ENCODE measurements at places on chromosomes 12 and 14. TPM values are rescaled to one million over a fixed set of nuclear protein-coding genes. Genes with fewer than 3 reads are reported as not detected.

The UBE2N gene
- total RNA-seq = 37.2 TPM

The TEX52 gene
- total RNA-seq = not detected

- no peak for DNase-seq
These were observed 81.2 kb upstream of the ETV6 start for GRCh38 chr12:11568155-11568761.

GRCh38 chr14:54105406-54105805 is 148.8 kb upstream of the BMP4 start:
- DNase-seq = no peak

GRCh38 chr12:47520029-47520428 is 185.8 kb downstream of the RPAP3 start:
- DNase-seq = no peak

GRCh38 chr12:96193725-96194575 is at the start of gene ELK3:
ELK3 (plus strand) TSS chr12:96194375.
- no peak for DNase-seq

DNA sequence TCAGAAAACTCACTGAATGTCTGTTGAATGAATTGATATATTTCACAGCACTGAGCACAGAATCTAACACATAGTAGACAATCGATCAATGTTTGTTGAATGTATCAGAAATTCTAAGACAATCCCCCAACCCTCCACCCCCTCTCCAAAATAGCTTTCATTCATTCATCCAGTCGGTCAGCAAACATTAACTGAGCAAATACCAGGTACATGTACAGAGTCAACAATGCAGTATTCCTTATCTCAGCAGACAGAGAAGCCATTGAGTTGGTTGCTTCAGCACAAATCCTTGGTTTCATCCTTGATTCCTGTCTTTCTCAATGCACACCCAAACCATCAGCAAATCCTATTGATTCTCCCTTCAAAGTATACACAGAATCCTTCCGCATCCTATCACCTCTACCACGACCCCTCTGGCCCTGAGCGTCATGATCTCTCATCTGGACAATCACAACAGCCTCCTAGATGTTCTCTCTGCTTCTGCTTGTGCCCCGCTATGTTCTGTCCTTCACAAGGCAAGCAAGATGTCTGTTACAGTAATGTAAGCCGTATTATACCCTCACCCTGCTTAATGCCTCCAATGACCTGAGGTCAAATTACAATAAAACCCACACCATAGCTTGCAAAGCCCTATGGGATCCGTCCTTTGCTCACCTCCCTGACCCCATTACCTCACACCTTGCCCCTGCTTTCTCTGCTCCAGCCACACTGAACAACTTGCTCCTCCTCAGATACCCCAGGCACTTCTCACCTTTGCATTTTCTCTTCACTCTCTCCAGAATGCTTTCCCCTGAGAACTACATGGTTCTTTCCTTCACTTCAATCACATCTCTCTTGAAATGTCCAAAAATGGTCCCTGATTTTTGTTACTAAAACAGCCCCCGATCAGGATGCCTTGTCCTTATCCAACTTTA is 738.1 kb upstream of the TBX3 start:
- DNase-seq = no peak

DNA sequence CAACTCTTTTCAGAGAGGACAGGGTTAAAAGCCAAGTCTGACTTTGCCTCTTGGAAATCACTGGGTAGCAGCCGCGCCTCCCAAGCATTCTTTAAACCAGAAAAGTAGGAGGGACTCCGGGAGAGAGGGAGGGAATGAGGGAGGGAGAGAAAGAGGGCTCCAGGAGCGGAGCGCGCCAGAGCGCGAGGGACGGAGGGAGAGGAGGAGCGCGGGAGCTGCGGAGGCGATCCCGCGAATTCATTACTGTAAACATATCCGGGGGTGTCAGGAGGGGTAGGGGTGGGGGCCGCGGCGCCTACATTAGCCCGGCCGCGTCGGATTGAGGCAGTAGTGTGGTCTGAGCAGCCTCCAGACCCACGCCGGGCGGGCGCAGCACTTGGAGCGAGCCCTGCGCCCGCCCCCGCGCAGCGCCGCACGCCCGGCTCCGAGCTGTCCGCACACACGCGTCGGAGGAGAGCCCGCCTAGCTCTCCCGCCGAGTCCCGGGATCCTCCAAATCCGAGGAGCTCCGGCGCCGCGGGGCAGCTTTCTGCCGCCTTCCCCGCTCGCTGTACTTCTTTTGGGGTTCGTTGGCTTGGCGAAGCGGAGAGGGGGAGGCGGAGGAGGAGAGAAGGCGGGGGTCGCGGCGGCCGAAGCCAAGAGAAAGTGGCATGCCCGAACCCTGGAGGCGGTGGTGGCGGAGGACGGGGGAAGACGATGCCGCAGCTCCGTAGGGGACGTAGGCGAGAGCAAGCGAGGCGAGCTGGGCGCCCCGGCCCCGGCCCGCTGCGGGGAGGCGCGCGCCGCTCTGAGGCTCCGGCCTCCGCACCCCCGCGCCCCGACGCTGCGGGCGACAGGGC is 3.3 kb downstream of the FLRT2 start:
- DNase-seq = no peak

DNA sequence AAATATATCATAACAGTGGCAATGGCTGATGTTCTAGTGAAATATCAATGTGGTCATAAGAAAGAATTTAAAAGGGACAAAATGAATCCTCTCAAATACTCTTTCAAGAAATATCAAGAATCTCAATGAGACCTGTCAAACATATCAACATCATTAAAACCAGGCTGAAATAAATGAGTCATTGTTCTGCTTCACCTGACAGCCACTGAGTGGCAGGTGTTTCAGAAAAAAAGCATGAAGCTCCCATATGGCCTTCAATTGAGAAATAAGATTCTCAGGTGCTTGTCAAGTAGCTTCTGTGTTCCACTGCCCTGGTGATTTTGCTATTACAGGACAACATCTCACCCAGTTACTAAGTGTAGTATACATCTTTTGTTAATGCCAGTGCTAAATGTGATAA is 21.5 kb downstream of the ANAPC5 start:
- DNase-seq = no peak

DNA sequence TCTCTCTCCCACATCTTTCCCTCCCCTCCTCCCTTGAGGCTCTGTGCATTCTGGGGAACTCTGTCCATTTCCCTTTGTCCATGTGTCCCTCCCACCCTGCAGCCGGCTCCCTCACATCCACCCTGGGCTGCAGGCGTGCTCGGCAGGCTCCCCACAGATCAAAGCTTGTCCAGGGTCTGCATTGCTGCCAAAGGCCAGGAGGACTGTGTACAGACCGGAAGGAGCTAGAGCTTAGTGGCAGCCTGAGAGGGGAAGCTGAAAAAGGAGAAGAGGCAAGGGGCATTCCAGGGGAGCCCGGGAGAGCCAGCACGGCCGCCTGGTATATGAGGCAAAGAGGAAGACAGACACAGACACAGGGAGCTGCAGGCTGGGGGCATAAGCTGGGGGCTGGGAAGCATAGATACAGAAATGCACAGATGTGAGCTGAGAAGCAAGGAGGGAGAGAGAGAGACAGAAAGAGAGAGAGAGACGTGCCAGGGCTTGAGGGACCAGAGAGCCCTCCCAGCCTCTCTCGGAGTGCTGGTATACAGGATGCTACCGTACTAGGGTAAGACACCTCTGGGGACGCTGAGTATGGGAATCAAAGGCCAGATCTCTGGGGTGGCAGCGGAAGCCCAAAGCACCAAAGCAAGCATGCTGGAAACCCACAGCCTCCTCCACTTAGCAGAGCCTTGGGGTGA is 3.3 kb downstream of the CD4 start:
- no peak for DNase-seq

GRCh38 chr12:65878540-65878939 is 54.3 kb downstream of the HMGA2 start:
- DNase-seq = no peak

DNA sequence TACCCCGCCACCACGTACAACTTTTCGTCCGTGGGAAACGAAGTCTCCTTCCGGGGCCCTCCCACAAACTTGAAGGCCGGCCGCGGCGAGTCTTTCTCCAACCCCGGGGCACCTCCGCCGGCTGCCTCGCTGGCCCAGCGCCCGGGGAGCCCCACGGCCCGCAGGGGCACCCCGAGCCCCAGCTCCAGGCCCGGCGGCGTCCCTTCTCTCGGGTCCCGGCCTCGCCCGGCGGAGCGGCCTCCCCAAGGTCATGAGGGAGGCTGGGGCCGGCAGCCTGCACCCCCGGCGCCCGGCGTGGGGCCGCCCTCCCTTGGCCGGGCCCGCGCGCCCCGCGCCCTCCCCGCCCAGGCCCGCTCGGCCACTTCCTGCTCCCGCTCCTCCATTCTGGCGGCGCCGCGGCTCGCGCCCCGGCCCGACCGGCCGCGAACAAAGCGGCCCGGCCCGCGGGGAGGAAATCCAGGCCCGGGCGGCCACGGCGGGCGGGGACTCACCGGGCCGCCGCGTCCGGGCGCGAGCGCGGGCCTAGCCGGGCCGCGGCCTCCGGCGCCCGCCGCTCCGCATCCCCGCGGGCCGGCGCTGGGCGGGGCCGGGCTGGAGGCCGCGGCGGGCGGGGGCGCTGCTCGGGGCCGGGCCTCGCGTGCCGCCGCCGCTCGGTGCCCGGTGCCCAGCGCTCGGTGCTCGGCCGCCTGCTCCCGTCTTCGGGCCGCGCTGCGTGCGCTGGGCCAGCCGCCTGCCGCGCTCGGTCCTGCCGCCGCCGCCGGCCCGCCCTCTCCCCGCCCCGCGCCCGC is at the start of gene AKT1:
Gene AKT1, minus strand, starts transcription at position 756 of the 788 bp plus-strand sequence. CDS start 3,105 bp downstream, outside the sequence.
- DNase-seq = no peak
